ENCODE measurements at places on chromosomes 4 and X.

DNA sequence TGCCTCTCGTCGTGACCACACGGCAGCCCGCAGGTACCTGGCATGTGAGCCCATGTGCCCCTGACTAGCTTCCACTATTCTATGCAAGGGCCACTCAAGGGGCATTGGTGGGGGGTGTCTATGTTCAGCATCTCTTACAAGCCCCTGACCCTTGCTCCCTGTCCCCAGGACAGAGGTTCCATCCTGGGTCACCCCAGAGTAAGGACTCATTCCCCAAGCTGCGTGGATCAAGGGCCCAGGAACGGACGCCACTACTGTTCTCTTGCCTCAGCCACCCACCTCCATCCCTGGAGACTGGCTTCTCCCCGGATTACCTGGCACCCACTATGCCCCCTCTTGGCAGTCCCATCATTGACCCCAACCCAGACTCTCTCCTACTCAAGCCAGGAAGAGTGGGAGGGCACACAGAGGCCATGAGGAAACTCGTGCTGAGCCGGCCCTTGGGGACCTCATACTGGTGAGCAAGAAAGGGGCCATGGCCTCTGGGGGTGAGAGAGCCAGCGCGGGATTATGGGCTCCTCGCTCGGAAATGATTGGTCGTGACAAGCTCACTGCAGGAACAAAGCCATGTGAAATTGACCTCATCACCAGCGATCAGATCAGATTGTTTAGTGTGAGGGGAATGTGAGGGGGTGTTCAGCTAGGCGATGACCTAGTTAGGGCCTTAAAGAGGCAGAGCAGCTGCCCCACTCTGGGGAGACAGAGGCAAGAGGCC is 50.1 kb upstream of the PJA1 start:
- no peak for DNase-seq

DNA sequence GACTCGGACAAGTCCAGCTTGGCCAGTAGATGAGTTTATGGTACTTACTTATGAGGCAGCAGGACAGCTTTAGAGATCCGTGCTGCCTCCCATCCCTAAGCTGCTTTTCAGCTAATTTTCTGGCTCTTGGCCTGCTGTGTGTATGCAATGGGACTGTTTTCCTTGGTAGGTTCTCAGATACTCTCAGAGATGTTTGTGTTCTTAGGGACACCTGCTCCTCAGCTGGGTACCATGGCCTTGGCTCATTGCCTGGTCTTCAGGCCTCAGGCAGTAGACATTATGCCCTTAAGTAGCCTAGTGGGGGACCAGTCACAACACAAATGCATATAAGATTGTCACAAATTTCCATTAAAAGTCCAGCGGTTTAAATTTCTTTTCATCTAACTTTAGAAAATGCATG is 688.0 kb downstream of the PCDH7 start:
- no peak for DNase-seq

DNA sequence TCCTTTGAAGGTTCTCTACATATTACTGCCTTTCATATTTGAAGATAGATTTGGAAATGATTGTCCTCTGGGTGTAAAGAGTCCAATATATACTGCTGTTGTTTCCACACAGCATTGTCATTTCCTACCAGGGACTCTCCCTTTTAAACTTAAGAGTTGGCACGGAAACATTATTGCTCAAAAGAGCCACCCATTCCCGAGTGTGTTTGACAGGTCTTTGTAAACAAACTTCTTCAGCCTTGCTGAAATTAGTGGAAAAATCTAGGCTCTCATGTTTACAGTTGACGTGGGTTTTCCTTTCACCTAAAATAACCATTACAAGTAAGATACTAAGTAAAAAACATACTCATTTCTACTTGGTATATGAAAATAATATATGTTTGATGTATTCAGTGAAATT is 111.4 kb upstream of the LIMCH1 start:
- DNase-seq = no peak

GRCh38 chrX:149074398-149074797 is 430.7 kb downstream of the IDS start:
- DNase-seq = no peak

- no peak for DNase-seq
Measured at GRCh38 chr4:171565130-171565788, 247.9 kb upstream of the GALNTL6 start.

DNA sequence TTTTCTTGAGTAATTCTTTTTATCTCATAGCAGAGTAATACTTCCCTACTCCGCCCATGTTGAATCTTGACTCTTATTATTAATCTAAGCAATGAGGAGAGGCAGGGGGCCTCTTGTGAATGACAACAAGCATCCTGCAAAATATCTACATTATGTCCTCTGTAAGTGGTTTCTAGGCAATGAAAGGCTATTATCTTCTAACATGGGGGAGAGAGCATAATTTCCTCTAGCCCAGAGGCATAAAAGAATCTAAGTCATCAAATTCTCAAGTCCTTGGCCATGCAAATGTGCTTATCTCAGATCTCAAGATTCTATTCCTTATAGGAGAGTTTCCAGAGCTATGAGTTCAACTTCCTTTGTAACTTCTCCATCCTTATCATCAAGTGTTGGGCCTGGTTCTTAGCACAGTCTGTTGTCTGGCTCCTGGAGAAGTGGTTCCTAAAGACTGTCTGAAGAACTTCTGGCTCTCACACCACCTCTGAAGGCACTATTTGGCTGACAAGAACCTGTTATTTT is 423.1 kb upstream of the INTU start:
- no peak for DNase-seq

- DNase-seq = no peak
Measured at GRCh38 chrX:31545726-31546125, 473.9 kb upstream of the FTHL17 start.

- no peak for DNase-seq
Measured at GRCh38 chr4:139905489-139905888, 239.9 kb downstream of the MGST2 start.

GRCh38 chr4:151575646-151576045 is 166.7 kb downstream of the FHIP1A start:
- DNase-seq = no peak

GRCh38 chrX:107552930-107553329 is 75.4 kb upstream of the PRPS1 start:
- no peak for DNase-seq

Data from ACHN (cell line).